Urinary bladder (tissue), 4 donors: ENCODE measurements at places on chromosomes 1 and 21. TPM values are rescaled to one million over a fixed set of nuclear protein-coding genes. Genes with fewer than 3 reads are reported as not detected.

Gene TENT5C
- polyA plus RNA-seq, result 2.3 TPM

Gene LIN28A
- polyA plus RNA-seq, result not detected

Gene SEMA4A
- 7.0 TPM for polyA plus RNA-seq

Gene FAAH
- 10.6 TPM for polyA plus RNA-seq

Gene CHD5
- 1.6 TPM for polyA plus RNA-seq

Gene NRDC
- polyA plus RNA-seq, result 62.3 TPM

Gene CYP4A22
- not detected for polyA plus RNA-seq

Gene KRTAP6-3
- not detected for polyA plus RNA-seq

Gene CFHR5
- 0.05 TPM for polyA plus RNA-seq

Gene FOXO6
- polyA plus RNA-seq, result 1.2 TPM

Gene PLEKHM2
- polyA plus RNA-seq, result 53.5 TPM

Gene ANGPTL1
- polyA plus RNA-seq, result 89.2 TPM

Gene GBP5
- polyA plus RNA-seq, result 1.5 TPM

Gene RNF207
- polyA plus RNA-seq, result 14.1 TPM

Gene PRAMEF26
- not detected for polyA plus RNA-seq

Gene NTRK1
- 1.0 TPM for polyA plus RNA-seq

Gene CCDC24
- 7.2 TPM for polyA plus RNA-seq

Gene GPR25
- polyA plus RNA-seq, result 0.06 TPM

Gene SPOCD1
- 5.7 TPM for polyA plus RNA-seq

Gene VPS72
- polyA plus RNA-seq, result 44.4 TPM

Gene CLEC20A
- 0.23 TPM for polyA plus RNA-seq

Gene TMEM51
- polyA plus RNA-seq, result 21.5 TPM

Gene PCAT6
- polyA plus RNA-seq, result 2.5 TPM

Gene SPRR4
- not detected for polyA plus RNA-seq

Gene AADACL4
- polyA plus RNA-seq, result not detected

Gene RGS13
- 0.72 TPM for polyA plus RNA-seq

Gene MEGF6
- 23.5 TPM for polyA plus RNA-seq
